Inflammatory macrophage treated with lipopolysaccharide for 1 hour (primary cell): ENCODE measurements at places on chromosomes 5 and 9.

DNA sequence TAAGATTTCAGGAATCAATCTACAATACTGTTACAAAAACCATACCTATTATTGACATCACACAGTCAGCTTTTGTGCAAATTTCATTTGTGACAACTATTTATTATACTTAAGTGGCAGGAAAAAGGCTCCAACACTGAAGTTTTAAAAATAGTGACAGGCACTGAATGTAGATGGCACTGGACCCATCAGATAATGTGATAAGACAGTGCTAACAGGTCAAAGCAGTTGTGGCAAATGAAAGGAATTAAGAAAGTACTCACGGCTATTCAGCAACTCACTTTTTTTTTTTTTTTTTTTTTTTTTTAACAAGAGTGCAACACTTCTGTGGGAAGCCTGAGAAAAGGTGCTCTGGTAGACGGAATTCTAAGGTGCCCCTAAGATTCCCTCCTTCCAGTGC, 115.0 kb upstream of the MEF2C start:
- DNase-seq, result no peak

DNA sequence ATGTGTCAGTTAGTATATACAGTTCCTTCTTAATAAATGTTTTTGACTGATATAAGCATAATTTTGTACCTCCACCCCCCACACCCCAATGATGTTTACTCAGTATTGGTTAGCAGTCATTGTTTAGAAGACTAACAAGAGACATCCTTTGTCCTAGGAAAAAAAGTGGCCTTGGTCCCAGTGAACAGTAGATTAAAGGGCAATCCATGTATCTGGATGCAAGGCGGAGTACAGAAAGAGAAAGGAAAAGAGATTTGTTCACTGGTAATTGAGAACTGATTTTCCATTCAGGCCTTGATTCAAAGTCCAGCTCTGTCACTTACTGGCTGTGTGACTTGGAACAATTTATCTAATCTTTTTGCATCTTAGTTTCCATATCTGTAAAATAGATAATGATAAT, 4.6 kb downstream of the RALGPS1 start:
- DNase-seq, result no peak

- DNase-seq, result peak; percentile 53
These were observed 77.5 kb upstream of the CAST start for GRCh38 chr5:96584712-96585111.

- no peak for DNase-seq
These were observed 278.4 kb upstream of the IRX1 start for GRCh38 chr5:3317051-3317795.

- DNase-seq, result no peak
These were observed 1.1 kb upstream of the LCN9 start for GRCh38 chr9:135661816-135662560.

- DNase-seq, result no peak
These were observed 5.3 kb downstream of the TENT2 start for GRCh38 chr5:79617539-79617938.

GRCh38 chr5:312845-313244, 8.7 kb upstream of the AHRR start:
- DNase-seq, result no peak

GRCh38 chr9:126781186-126782052, 23.4 kb upstream of the ZBTB43 start:
- peak; percentile 95 for DNase-seq

- DNase-seq, result peak; percentile 14
These were observed 61.4 kb upstream of the RUFY1 start for GRCh38 chr5:179488975-179489374.

DNA sequence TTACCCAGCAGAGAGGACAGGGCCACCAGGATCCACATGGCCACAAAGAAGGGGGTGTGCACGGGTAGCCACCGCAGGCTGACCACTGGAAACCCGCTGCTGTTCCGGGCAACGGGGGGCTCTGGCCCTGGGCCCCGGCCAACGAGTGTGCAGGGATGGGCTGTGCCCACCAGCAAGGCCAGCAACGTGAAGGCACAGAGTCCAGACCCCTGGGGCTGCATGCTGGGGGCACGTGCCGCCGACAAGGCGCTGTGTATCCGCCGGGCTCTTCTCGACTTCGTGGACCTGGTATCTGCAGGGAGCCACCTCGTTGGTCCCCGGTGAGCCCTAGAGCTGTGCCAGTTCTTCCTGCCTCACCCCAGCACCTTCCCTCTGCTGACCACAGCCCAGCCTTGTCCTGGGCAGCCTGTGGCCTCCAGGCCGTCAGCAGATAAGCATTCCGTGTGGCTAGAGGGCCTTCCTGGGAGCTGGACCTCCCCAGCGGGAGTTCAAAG, 42.2 kb upstream of the CEP72 start:
- no peak for DNase-seq

DNA sequence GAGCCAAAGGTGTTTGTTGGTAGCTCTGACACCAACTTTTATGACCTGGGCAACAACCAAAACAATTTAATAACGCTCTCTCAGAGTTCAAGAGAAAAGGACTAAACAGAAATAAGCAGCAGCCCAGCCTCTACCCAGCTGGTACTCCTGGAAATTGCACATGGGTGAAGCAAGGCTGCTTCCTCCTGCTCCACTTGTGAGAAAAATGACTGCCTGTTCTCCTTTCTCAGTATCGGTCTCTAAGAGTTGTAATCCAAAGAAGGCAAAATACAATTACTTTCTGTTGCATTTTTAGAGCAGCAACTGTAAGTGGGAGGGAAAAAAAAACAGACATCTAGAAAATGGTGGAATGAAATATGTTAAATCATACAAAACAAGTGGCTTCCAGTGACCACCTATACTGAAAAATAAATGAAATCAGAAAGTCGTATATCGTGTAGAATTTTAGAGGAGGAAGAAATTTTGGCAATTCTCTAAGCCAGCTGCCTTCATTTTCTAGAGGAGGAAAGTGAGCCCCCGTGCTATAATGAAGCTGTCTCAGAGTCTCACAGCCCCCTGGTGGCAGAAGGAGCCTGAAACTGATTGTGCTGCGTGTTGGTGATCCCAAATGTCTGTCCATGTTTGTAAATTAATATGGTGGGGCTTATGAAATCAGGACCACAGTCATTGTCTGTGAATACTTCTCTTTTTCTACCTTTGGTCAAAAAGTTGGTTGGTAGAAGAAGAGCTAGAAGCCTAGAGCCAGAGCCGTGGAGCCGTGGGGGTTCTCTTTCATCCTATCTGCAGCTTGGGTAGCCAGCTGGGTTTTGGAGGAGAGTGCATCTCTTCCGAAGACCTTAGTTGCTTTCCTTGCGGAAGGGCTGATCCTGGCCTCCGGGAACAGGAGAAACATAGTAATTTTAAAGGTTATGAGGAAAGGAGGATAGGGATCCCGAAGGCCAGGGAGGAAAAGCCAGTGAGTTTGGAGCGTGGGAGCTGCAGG, 139.9 kb downstream of the PIP5K1B start:
- peak; percentile 63 for DNase-seq

DNA sequence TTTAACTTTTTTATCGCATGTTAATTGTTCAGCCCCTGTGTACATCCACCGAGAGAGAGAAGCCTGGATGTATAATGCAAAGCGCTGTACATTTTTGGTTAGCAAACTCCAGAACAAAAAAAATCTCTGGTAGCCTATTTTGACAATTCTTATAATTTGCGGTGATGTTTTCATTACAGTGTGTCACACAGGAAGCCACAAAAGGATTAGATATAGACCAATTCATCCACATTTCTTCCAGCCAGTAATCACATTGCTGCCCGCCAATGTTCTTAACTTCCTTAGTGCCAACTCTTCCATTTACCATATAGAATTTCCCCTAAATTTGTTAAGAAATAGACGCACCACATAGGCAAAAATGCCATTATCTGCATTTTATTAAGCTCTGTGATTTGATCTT, 435.6 kb downstream of the EFNA5 start:
- DNase-seq, result no peak

DNA sequence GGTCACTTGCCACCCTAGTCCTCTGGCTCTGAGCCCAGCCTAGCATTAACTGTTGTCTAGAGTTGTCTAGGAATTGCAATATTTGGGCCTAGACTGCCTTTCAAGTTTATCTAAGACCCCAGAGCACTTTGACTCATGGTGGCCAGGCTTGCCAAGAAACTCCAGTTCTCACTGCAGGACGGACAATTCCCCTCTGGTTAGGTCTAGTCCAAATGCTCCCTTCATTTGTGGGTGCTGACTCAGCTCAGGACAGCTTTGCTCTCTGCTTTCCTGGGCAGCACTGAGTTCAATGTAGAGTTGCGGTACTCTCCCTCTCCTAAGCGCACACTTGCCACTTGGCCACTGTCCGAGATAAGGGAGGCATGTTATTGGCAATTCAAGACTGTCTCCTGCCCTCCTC, 619.4 kb downstream of the TLE1 start:
- DNase-seq, result no peak

GRCh38 chr9:122370869-122371755, at the start of gene PTGS1:
TSS of gene PTGS1 (plus strand) at chr9:122371024. CDS start at chr9:122371085, 61 bp downstream.
- DNase-seq, result peak; percentile 75

DNA sequence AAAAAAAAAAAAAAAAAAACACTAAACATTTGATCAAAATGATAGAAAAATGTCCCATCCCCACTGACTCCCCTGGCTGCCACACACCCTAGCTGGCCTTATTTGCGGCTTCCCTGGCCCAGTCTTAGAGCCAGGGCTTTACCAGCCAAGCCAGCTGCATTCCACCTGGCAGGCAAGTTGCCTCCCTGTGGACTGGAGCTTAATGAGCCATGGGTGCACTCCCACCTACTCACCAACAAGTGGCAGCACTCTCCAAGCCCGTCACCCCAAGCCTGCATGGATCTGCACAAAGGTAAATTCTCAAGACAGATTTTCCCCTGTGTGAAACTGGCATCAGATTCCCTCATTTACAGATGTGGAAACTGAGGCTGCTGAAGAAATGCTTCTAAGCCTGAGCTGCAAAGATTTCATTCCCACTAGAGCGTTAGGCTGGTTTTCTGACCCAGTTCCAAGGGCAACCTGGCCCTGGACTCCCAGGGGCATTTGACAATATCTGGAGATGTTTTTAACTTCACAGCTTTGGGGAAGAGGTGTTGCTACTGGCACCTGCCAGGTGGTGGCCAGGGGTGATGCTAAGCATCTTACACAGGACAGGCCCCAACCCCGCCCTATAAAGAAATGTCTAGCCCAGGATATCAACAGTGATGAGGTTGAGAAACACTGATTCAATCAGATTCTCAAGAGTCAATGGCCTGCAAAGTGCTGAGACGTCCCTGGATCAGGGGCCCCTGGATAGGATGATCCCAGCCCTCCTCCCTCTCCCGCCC, 21.9 kb upstream of the VDAC1 start:
- DNase-seq, result peak; percentile 20

DNA sequence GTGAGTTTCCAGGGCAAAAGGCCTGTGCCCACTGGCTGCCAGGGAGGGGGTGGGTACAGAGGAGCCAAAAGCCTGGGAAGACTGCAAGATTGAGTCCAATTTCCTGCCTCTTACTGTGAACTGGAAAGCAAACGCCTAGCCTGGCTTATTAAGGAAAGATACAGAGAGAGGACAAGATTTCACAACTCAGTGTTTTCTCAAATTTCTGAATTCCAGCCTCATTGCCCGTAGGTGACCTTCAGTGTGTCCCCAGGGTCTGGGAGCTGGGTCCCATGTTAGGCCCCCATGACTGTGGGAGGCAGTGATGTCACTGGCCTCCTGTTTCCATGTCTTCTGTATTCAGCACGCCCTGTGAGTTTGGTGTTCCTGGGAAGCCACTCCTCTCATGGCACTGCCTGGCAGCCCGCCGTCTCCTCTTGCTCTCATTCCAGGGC, 60.6 kb upstream of the PTPN3 start:
- DNase-seq, result peak; percentile 1

- no peak for DNase-seq
These were observed 7.5 kb upstream of the ANKRD33B start for GRCh38 chr5:10556289-10556807.

- DNase-seq, result no peak
These were observed 7.7 kb downstream of the HK3 start for GRCh38 chr5:176891331-176891958.

GRCh38 chr5:151509836-151510235, 62.4 kb downstream of the SLC36A1 start:
- DNase-seq, result no peak

- peak; percentile 49 for DNase-seq
These were observed 1.3 kb downstream of the ERBIN start for GRCh38 chr5:65927503-65928321.

DNA sequence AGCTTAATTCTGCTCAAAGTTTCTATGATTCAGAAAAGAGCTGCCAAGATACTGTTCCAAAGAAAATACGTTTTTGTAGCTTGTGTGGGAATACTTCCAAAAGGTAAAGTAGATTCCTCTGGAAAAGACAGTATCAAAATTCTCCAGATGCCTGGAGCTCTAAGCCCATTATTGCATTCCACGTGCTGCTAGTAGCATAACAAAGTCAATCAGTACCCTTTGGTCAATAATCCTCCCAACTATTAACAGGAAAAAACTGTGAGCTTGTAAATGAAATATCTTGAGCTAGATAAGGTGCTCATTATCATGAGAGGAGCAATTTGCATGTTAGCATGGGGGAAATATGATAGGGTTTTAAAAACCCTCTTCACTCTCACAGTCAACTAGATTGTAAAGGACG, 229.5 kb upstream of the TYRP1 start:
- no peak for DNase-seq

GRCh38 chr9:89623925-89624420, 19.2 kb downstream of the GADD45G start:
- peak; percentile 68 for DNase-seq

DNA sequence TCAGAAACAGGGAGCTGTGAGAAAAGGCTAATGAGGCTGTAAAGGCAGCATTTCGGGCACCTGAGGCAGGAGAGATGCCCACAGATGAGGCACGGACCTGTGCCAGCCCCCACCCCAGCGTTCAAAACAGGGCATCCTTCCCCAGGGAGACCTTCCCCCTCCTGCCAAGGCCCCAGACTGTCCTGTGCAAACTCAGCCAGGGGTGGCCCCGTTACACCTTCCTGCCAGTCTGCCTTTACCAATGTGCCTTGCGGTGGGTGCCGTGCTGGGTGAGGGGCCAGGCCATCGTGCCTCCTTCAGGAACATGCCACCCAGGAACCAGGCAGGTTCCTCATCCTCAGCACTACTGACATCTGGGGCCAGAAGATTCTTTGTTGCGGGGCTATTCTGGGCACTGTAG, 53.9 kb downstream of the AK8 start:
- DNase-seq, result no peak

- DNase-seq, result peak; percentile 61
These were observed 602 bp upstream of the CD274 start for GRCh38 chr9:5449521-5450358.

GRCh38 chr9:69412741-69413150, 87.7 kb downstream of the ENTREP1 start:
- no peak for DNase-seq

- DNase-seq, result no peak
These were observed 97.9 kb downstream of the MVB12B start for GRCh38 chr9:126424511-126424910.

DNA sequence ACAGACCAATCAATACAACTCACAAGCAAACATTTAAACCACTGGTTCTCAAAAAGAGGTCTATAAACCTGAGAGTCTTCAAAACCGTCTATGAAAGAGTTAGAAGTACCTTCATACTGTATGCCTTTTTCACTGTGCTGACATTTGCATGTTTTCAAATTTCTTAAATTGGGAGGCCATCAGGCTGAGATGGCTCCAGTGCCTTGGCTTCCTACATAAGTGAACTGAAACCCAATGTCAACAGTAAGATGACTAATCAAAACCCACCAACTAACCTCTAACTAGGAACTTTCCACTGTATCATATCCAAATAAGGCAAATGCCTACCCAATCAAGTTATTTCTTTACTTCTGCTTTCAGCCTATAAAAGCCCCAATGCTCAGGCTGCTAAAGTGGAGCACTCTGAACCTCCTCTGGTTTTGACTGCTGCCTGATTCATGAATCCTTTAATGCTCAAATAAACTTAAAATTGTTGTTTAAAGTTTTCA, 35.1 kb downstream of the FAM13B start:
- DNase-seq, result peak; percentile 69
